ENCODE measurements at places on chromosomes 1 and 21.

GRCh38 chr1:192159781-192160180 is 1.5 kb downstream of the RGS18 start:
- no peak for DNase-seq

GRCh38 chr1:201468501-201468843 is 516 bp downstream of the PHLDA3 start:
- peak; percentile 31 for DNase-seq

DNA sequence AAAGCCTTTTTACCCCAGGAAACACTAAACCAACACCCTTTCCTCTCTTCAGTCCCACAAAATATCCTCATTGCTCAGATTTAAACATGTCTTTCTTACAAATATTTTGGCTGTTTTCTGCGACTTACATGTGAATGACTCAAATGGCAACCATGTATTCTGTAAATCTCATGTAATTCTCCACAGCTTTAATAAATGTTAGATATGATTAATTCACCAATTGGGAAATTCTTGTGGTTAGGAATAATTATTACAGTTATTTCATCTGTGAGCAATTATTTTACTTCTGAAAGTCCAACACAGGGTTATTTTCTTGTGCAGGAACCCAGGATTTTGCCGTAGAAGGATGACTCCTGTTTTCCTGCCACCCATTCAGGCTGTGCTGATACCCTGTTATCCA is 431.5 kb downstream of the LMO4 start:
- no peak for DNase-seq

- DNase-seq, result no peak
Observed at GRCh38 chr1:36771240-36771639, 263.1 kb downstream of the GRIK3 start.

DNA sequence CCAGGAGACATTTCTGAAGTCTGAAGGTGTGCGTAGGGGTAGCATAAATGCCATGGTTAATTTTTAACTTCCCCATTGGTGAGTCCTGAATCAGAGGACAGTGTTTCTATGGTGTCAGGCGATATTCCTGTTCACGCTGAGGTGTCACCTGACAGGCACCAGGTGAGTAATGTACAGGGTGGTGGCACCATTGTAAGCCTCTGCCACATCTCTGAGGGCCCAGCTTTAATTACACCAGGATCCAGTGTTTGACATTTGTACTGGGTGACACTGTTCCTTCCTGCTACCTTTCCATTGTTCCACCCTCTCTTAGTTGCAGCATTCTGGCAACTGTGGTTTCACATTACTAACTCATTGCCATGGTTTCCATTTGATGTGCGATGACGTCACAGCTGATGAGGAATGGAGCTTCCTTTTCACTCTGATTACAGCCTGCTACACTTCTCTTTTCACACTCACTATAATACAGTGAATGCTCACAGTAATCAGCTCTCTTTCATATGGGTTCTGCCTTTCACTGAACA is 40.6 kb upstream of the MARK1 start:
- peak; percentile 12 for DNase-seq

- DNase-seq, result no peak
Observed at GRCh38 chr1:11500881-11501280, 21.9 kb downstream of the DISP3 start.

DNA sequence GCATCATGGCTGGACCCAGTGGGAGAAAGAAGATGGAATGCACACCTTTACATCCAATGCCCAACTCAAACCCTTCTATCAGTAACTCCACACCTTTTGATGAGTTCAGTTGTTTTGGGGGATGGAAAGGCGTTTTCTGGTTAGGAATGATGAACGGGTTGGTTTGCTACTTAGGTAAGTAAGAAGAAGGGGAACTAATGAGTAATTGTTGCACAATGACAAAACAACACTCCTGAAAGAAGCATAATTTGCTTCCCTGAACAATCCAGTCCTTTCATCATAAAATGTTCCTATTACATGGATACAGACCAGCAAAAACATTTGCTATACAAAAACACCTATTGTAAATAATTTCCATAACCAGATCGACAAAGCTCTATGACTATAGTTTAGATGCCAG is 35.9 kb upstream of the NFIA start:
- DNase-seq, result no peak

- DNase-seq, result no peak
Observed at GRCh38 chr1:7578206-7578605, 192.9 kb upstream of the VAMP3 start.

GRCh38 chr1:7885513-7886404 is 32.9 kb upstream of the UTS2 start:
- no peak for DNase-seq

GRCh38 chr1:197438010-197438790 is 170.1 kb downstream of the CRB1 start:
- DNase-seq, result no peak

DNA sequence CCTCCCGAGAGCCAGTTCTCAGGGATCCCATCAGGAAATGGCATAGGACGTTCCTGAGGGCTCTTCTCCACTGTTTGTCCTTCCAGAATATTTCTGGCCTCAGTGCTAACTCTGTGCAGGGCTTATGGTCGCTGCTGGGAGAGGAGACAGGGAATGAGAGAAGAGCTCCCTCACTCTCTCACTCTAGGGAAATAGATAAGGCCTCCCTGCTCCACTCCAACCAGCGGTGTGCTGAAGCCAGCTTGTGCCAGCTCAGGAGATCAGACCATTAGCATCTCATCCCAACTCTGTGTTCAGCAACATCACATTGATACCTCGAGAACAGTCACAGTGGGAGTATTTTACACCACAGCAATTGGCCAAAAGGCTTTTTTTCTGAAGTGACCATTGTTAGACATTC is 49.2 kb upstream of the ZC3H12A start:
- no peak for DNase-seq

DNA sequence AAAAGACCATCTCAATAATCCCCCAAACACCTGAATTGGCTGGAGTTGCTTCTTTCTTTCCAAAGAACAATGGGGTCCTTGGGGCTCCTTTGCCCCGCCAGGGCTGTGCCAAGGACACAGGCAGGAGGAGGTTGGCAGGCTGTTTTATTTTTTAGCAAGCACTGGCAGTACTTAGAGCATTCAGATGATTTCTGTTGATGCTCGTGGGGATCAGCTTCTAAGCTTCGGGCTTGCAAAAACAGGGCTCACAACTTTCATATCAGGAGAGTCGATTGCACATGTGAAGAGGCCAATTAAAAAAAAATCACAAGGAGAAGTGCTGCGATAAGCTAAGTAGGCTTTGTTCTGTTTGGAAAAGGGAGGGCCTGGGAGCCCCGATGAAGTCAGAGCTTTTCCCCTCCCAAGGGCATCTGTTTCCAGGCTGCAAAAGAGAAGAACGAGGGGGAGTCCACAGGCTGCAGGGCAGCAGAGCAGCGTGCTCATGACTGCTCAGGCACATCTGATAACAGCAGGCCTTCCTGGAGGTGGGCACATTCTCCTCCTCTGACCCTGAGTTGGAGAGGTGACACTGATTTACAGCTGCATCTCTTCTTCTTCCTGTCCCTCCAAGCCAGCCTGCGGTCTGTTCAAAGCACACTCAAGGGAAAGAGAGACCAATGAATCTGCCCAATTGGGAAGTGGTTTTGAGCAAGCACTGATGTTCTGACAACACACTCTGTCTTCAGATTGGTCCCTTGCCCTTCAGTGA is 27.3 kb upstream of the BCAR3 start:
- DNase-seq, result no peak

DNA sequence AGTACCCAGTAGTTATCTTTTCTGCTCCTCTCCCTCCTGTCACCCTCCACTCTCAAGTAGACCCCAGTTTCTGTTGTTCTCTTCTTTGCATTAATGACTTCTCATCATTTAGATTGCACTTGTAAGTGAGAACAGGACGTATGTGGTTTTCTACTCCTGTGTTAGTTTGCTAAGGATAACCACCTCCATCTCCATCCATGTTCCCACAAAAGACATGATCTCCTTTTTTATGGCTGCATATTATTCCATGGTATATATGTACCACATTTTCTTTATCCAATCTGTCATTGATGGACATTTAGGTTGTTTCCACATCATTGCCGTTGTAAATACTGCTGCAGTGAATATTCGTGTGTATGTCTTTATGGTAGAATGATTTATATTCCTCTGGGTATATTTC is 1346.5 kb downstream of the MRPL39 start:
- DNase-seq, result no peak

GRCh38 chr1:98897479-98897878 is 107.2 kb downstream of the PLPPR5 start:
- no peak for DNase-seq

DNA sequence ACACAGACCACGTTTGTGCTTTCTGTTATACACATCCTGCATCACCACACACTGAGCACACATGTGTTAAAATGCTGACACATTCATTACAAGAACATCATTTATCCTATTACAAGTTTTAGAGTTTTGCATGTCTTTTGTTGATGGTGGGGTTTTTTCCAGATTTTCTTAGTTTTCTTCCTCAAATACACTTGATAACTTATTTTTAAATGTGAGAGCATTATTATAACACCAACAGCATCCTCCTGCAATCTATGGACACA is 67.3 kb downstream of the TGFBR3 start:
- no peak for DNase-seq

DNA sequence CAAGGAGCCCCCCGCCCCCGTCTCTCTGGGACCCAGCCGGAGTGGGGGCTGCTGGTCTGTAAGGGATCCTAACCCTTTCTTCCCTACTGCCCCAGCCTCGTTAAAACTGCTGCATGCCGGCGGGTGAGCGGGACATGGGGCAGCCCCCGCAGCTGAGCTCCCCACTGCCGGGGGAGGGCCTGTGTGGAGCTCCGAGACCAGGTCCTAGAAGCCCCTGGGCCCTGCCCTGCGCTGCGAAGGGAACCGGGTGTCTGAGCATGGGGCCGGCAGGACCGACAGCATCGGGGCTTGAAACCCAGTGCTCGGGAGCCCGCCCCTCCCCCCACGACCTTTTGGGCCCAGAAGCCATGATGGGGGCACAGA is 9.2 kb upstream of the COL6A1 start:
- DNase-seq, result no peak

GRCh38 chr21:36437745-36438128 is 42.2 kb downstream of the CLDN14 start:
- DNase-seq, result no peak

DNA sequence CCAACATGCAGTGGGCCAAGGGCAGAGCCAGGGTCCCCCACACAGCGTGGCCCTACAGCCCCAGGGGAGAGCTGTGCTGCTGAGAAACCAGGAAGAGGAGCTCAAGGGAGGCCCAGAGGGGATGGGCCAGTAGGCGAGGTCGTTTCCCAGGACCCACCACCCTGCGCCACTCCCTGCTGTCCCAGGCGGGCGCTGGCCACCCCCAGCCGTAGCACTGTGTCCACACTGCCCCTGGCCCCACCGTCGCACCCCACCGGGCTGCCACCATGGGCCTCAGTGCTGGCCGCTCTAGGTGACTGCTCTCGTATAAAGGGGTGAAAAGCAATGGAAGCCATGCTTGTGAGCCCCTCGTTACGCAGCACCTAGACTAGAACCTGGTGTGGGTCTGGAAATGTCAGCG is 22.4 kb downstream of the NADK start:
- no peak for DNase-seq

- no peak for DNase-seq
Observed at GRCh38 chr1:234393190-234393589, 19.9 kb downstream of the COA6 start.

DNA sequence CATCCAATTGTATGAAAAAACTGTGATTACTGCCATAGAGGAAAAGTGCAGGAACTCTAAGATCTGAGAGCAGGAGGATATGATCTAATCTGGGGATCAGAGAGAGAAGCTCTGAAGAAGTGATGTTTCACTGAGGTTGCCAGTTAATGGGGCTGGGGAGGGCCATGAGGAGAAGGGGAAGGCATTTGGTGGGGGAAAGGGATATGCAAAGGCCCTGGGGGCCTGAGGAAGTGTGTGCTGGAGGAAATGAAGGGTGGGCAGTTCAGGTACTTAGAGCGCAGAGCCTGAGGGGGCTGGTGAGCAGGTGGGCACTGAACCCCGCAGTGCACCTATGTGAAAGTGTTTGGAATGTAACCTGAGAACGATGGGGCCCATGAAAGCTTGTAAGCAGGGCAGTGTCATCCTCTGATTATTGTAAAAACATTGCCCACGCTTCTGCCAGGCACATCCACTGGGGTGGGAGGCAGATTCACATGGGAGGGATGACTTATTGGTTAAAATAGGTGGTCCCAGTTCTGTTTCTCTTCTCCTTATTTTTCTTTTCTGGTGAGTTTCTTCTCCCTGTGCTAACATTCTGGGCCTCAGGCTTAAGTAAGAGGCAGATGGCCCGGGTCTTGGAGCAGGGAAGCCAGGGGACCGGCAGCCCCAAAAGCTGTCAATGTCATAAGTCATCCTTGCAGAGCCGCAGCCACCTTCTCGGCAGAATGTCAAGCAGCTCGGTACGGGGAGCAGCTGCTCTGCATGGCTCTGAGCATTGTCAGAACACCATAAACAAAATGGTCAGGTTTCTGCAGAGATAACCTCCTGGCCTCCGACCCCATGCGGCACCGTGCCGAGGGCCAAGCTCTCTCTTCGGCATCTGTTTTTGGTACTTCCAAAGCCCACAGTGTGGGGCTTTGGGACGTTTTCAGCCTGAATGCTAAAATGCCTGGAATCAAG is 492.0 kb upstream of the VAMP3 start:
- no peak for DNase-seq

DNA sequence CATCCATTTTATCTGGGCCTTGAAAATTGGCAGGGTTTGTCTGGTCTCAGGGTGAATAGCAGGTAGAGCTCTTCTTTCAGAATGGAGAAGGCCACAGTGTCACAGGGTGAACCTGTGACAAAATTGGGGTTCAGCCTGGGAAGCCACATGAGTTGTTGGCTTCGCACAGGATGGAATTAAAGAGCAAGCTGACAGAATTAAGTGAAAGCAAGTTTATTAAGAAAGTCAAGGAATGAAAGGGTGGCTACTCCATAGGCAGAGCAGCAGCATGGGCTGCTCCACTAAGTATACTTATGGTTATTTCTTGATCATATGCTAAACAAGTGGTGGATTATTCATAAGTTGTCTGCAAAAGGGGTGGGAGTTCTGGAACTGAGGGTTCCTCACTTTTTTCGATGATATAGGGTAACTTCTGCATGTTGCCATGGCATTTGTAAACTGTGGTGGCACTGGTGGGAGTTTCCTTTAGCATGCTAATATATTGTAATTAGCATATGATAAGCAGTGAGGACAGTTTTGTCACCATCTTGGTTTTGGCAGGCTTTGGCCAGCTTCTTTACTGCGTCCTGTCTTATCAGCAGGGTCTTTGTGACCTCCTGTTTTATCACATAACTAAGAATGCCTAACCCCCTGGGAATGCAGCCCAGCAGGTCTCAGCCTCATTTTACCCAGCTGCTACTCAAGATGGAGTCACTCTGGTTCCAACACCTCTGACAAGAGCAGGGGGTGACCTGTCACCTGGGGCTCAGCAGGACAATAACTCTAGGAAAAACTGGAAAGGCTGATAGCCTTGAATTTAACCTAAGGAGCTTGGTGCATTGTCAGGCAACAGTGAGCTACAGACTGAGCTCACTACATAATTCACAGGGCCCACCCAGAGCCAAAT is 5.1 kb downstream of the IFNAR2 start:
- DNase-seq, result no peak

- no peak for DNase-seq
Observed at GRCh38 chr1:90717356-90717664, 208 bp upstream of the BARHL2 start.

All from neural crest cell (in vitro differentiated cells).